Fibroblast of lung (primary cell): ENCODE measurements at places on chromosomes 7 and 10. TPM values are rescaled to one million over a fixed set of nuclear protein-coding genes. Genes with fewer than 3 reads are reported as not detected.
A peak's percentile ranks its signal among the peaks of the same experiment; 100 is the strongest.

OR2A14 gene
- not detected in 2 replicates for total RNA-seq

NPFFR1 gene
- under 0.01 TPM in 1 of 2 replicates, not detected in the other for total RNA-seq

KNDC1 gene
- total RNA-seq, result 0.26 and 0.50 TPM in 2 replicates

CCDC3 gene
- 0.26 and 0.33 TPM in 2 replicates for total RNA-seq

EFCAB10 gene
- not detected in 2 replicates for total RNA-seq

CCSER2 gene
- 23.6 and 28.2 TPM in 2 replicates for total RNA-seq

DNA sequence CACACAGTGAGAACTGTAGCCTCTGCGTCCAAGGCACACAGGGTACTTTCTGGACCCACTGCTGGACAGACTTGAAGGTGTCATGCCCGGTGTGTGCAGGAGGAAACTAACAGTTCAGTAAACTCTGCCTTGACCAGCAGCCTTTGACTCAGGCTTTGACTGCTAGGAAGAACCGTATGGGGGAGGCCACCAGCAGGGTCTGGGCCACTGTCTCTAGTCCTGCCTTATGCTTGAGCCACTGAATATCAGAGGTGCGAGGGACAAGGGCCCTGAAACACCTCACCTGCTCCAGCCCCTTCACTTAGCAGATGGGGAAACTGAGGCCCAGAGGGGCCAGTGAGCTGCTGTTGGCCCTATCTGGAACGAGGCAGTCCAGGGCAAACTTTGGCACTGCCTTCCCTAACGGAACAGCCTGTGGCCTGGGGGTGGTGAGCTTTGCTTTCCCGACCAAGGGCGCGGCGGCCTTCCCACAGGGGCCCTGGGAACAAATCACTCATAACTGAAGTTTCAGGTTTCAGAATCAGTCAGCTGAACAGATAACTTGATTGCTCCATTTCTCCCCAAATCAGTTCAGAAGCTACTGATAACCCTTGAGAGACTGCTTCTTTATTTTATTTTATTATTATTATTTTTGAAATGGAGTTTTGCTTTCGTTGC lies 130.0 kb downstream of the FAM53B start:
- no peak for DNase-seq

- DNase-seq, result peak; percentile 7
These were observed 110.5 kb downstream of the EBF3 start for GRCh38 chr10:129853562-129853903.

GRCh38 chr7:98991141-98991540 lies 112.8 kb downstream of the TRRAP start:
- DNase-seq, result no peak

DNA sequence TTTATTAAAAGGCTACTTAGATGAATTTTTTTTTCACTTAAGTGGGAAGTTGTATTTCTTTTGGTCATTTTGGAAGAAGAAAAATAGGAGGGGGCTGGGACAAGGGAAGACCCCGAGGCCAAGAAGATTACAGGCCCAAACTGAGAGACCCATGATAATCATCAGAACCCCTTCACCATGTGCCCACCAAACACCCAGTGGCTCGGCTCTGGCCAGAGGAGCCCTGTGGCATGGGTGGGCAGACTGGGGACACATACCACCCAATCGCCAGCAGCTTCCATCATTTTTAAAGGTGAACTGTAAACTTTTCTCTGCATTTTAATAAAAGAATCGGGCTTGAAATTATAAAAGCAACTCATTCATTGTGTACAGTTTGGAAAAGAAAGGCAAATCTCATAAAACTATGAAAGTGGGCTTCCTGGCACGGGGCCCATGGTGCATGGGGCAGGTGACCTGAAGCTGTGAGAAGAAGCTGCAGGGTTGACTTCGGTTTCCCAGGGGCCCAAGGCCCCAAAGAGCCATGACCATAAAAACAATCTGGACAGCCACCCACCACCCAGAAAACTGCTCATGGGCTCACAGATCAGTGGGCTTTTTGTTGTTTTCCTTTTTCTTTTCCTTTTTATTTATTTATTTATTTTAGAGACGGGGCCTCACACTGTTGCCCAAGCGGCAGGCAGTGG lies 29.4 kb upstream of the RET start:
- DNase-seq, result no peak

- no peak for DNase-seq
These were observed 170.0 kb downstream of the ARL5B start for GRCh38 chr10:18829259-18829658.

- peak; percentile 33 for DNase-seq
These were observed 127.2 kb downstream of the DLG5 start for GRCh38 chr10:77799352-77799751.

- peak; percentile 67 for DNase-seq
These were observed 63.0 kb downstream of the VOPP1 start for GRCh38 chr7:55509322-55509721.

GRCh38 chr7:63925262-63925625 lies 73.4 kb upstream of the ZNF722 start:
- no peak for DNase-seq

DNA sequence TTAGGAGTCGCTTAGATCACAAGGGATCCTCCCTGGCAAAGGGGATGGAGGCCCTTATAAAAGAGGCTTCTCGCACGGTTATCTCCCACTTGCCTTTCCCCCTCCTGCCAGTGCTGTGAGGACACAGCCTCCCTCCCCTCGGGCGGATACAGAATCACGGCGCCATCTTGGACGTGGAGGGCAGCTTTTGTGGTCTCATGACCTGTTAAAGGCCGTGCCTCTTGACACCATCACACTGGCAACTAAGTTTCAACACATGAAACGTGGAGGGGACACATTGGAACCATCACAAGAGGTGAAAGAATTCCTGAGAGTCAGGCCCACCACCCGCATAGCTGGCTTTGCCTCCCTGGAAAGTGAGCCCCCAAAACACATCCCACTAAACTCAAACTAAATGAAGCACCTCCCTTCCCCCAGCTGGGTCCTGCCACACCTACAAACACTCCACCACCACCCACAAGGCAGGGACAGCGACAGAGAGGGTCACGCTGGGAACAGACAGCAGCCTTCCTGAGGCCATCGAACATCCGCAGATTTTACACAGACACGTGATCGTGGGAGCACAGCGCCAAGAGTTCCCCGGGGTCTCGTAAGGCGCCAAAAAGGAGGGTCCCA lies 110.6 kb downstream of the TCERG1L start:
- DNase-seq, result no peak

GRCh38 chr10:16314259-16314658 lies 122.6 kb upstream of the PTER start:
- DNase-seq, result no peak

DNA sequence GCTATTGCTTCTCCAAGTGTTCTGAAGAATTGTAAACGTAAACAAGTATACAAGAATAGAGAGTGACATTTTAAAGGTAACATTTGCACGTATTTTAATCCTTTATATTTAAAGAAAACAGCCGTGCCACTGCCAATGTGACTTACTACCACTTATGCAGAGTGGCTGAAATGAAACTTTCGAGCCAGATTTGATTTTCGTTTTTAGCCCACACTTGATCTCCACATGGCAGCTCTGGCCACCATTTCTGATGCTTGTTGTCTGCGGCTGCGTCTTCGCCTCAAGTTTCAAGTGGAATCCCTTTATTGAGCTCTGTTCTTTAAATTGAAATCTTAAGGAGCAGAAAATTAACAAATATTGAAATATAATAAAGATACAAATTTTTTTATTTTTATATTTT lies 70.0 kb downstream of the ELAPOR2 start:
- no peak for DNase-seq

DNA sequence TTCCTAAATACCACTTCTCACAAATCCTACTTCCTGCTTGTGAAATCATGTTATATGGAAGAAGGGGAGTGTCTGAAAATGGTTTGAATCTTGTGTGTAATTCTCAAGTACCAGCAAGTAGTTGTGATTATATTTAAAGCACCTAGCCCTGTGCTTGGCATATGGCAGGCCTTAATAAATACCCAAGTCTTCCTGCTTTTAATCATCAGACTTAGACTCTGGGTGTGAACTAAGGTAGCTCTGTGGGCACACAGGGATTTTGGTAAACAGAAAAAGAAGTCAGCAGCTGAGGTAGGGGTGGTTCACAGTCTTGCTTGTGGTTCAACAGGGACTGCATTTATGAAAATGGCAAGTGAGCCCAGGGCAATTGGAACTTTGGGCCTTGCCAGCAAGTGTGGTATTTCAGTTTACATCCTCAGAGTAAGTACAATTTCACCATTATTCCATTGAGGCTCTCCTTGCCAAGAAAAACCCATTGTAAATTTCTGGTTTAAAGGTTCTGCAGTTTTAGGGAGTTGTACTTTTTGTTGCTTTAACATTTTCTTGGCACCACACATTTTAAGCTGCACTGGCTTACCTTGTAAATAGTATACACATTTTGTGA lies 215.5 kb downstream of the AUTS2 start:
- DNase-seq, result no peak

GRCh38 chr10:43809211-43809930 lies 160.7 kb upstream of the ZNF32 start:
- peak; percentile 83 for DNase-seq

GRCh38 chr7:81628951-81629350 lies 140.9 kb downstream of the HGF start:
- no peak for DNase-seq

DNA sequence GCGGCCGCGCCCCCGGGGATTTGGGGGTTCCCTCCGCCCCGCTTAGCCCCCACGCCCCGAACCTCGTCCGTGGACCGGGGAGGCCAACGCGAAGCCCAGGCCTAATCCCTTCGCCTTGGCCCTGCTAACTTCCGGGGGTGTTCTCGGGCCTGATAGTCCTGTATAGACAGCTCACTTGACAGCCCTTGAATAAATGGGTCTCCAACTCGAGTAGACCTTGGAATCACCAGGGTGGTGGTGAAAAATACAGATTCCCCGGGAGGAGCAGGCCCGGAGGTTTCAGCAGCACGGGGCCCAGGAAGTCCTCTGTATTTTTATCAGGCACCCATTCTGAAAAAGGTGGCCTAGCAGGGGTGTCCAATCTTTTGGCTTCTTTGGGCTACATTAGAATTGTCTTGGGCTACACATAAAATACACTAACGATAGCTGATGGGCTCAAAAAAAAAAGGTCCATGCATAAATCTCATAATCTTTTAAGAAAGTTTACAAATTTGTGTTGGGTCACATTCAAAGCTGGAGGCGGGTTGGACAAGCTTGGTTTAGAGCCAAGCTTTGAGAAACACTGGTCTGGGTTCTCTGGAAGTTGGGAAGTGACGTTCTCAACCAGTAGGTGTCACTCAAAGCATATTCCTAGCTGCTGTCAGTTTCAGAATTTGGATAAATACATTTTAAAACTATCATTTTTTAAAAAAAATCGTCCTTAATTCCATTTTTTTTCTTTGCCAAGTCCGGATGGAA lies 221.7 kb downstream of the PHTF2 start:
- peak; percentile 91 for DNase-seq

DNA sequence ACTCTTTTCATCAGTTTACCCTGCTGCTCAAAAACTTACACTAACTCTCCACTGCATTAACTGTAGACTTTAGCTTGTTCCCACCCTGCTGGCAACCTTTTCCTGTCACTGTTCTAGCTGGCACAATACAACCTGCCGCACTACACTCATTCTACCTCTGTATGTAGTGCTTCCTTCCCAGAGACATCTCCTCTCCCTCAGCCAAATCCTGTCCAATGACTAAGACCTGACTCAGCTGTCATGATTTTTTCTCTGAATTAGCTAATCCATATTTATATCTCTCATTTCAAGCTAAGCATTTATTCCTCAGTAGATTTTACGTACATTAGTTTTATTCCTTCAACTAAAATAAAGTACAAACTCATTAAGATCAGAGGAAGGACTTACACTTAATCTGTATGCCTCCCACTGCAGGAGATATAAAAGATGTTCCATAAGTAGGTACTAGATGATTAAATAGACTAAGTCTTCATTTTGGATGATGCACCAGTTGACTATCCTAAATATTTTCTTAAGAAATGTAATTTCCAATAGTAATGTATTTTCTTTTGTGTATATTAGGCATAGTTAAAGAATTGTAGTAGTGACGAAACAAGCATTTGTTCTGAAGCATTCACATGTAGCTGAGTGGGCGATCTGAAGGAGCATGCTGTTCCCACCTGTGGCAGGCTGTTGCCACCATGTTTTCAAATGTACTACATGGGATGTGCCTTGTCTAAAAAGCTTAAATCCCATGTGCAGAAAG lies 189.1 kb downstream of the SKAP2 start:
- peak; percentile 58 for DNase-seq

DNA sequence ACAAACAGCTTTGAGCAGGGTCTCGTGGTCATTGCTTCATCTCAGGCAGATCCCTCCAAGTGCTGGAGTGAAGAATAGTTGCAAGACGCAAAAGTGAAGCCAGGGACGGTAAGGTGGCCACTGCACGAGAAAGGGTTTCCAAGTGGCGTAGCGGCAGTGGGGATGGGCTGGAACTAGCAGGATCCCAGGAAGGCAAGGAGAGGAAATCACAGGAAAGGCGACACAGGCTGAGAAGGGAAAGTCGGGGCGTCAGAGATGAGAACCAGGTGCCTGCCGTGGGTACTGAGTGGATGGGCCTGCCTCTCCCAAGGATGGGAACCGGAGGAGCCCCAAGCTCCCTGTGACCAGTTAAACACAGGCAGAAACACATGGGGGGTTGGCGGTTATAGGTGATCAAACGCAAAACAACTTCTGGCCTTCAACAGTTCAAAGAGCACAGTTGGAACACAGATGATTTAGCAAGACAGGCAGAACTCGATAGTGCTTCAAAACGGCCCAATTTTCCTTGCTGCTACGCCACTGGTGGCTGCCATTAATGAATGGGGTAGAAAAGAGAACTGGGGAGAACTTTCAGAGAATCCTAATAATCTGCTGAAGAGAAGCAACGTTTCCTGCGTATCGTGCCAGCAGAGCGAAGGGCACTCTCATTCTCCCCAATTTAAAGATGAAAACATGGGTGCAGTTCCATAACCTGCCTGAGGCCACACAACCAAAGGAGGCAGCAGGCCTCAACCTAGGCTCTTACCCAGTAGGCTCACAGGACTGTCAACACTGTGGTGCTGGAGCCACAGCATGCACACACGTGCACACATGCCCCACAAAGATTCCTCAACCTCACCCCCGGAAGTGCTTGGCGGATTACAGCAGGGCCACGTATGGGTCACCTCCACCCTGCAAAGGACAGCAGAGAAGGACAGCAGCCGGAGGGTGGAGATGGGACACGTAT lies 61.9 kb downstream of the MAD1L1 start:
- DNase-seq, result no peak

DNA sequence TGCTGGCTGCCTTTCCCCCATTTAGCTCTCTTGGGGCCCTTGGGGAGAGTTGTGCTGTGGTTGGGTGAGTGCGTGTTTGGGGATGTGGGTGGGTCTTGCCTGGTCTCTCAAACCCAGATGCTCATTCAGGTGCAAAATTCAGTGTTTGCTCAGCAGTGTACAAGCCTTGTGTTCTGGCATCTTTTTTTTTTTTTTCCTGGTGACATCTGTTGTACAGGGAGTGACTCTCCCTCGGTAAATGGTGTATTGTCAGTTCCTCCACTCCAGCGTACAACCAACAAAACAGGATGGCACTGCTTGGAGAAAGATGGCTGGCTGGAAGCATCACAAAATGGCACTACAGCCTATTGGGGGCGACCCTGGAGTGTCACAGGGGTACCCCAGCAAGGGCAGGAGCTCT lies 75.5 kb downstream of the LRMDA start:
- no peak for DNase-seq
